ENCODE measurements at places on chromosomes 7 and 10. TPM values are rescaled to one million over a fixed set of nuclear protein-coding genes. Genes with fewer than 3 reads are reported as not detected.

MALRD1 gene
- total RNA-seq, result 3.2 TPM

PAPOLB gene
- total RNA-seq, result 0.08 TPM

HYAL4 gene
- not detected for total RNA-seq

GRCh38 chr10:5583525-5584175, 58.9 kb downstream of the CALML3 start:
- DNase-seq, result no peak

DNA sequence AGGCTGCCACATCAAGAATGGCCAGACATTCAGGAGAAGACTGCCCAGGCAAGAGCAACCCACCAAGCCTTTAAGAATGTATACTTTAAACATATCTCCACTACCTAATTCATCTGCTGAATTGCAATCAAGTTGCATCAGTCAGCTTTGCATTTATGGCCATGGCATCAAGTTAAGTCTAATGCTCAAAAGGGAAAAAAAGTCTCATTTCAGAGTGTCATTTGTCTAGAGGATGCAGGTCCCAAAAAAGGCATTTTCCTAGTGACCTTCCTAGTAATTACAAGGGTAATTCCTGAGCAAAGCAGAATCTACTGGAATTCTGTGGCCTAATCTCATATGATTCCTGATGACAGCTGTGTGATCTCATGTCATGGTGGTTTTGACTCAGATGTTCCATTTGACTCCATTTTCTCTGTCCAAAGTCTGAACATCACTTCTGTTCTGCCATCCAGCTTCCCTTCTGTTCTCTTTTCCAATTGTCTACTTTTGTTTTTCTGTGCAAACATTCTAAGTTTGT, 7.3 kb upstream of the CABCOCO1 start:
- no peak for DNase-seq

GRCh38 chr10:35910234-35910633, 268.1 kb upstream of the FZD8 start:
- no peak for DNase-seq

DNA sequence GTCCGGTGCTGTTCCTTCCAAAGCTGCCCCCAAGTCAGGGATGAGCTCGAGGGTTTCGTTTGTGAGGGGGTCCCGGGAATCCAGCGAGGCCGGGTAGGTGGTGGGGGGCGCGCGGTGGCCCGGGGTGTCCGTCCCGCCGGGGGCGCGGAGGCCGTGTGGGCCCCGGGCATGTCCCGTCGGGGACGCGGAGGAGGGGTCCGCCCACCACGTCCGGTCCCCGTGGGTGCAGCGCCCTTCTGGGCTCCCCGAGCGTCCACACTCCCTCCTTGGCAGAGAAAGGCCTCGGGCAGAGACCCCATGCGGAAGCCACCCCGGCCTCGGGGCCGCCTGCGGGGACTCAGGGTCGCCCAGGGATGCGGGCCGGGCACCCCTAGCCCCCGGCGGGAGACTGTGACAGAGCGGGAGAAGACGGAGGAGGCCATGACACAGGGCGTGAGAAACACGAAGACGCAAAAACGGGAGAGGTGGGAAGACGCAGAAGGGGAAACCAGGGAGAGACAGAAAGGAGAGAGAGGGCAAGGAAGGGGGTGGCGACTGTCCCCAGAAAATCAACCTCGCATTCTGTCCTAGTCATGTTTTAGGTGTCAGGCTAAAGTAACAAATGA, 640 bp upstream of the ZNF425 start:
- peak; percentile 71 for DNase-seq

Measured in ovary (tissue), 10 donors.